Upper lobe of left lung (tissue), 6 donors: ENCODE measurements at places on chromosomes 11 and 22.

DNA sequence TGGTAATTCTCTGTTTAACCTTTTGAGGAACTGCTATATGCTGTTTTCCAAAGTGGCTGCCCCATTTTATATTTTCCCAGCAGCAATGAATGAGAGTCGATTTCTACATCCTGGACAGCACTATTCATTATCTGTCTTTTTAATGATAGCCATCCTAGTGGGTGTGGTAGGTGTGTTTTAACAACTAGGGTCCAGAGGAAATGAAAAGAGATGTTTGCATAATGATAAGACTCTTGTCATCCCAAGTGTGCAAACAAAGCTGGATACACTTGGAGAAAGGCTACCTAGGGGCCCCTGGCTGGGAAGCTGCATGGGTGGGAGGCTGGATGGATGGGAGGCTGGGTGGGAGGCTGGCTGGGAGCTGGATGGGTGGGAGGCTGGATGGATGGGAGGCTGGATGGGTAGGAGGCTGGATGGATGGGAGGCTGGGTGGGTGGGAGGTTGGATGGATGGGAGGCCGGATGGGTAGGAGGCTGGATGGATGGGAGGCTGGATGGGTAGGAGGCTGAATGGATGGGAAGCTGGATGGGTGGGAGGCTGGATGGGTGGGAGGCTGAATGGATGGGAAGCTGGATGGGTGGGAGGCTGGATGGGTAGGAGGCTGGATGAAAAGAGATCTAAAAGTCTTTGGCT lies 158.0 kb downstream of the DSCAML1 start:
- H3K27me3 ChIP-seq = no peaks in the 10 kb centered on the region
- H3K4me1 ChIP-seq = no peaks in the 10 kb centered on the region
- DNase-seq = no peak
- no peak overlapping the region for H3K4me3 ChIP-seq
- H3K27ac ChIP-seq = no peak overlapping the region

DNA sequence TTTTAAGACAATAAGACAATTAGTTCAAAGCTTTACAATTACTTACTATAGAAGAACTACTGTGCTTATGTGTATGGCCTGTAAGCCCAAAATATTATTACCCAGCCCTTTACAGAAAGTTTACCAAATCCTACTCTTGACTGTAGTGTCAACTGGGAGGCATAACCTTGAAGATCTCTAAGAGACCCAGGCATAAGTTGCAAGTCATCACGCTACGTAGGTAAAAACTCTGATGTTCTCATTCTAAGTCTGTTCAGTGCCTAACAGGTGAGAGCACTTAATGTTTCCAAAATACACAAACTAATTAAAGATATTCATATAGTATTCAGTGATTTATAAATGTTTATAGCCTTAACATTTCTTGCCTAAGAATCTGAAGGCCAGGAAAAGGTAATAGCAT lies 12.9 kb downstream of the SESN3 start:
- no peak overlapping the region for H3K4me3 ChIP-seq
- DNase-seq = no peak
- H3K4me1 ChIP-seq = no peaks in the 10 kb centered on the region
- no peaks in the 10 kb centered on the region for H3K27me3 ChIP-seq
- H3K27ac ChIP-seq = no peak overlapping the region
- no peaks in the 10 kb centered on the region for H3K36me3 ChIP-seq

DNA sequence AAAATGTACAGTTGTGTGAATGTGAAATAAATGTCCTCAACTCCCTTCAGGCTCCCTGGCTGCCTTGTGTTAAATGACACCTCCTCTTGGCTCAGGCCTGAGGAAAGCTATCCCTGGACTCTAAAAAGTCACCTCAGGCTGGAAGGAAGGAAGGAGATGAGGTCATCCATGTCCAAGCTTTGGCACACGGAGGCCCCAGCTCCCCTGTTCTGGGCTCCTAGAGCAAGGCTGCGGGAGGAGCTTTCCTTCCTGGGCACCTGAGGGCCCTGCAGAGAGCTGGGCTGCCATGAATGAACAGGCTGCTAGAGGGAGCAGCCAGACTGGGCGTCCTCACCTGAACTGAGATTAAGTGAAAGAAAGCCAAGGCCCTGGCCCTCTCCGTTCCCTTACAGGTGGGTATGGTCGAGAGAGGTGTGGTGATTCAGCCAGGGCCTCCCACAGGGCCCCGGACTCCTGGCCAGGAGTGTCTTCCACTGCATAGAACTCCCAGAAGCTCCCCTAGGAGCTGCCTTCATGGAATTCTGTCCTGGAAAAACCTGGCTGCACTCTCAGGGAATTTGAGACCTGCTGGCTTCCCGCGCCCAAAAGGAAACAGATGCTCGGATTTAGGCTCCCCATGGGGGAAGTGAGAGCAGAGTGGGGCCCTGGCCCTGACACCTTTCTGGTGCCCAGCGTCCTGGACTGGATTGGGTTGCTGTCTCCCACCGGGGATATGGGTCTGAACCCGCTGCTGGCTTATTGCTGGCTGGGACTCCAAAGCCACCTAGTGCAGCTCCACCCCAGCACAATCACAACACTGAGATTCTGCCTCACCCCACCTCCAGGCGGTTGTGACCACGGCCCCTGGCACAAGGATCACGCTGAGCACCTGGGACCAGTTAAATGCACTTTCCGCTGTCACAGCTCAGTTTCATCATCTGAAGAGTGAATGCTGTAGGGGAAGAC lies 22.2 kb downstream of the MYBPC3 start:
- H3K27me3 ChIP-seq = no peaks in the 10 kb centered on the region
- H3K4me1 ChIP-seq = no peaks in the 10 kb centered on the region
- H3K27ac ChIP-seq = peak overlapping the region; percentile 2
- no peak for DNase-seq
- H3K36me3 ChIP-seq = peaks cover 24% of the 10 kb centered on the region

GRCh38 chr11:16225623-16226022 lies 130.7 kb downstream of the SOX6 start:
- no peak for DNase-seq
- H3K36me3 ChIP-seq = no peaks in the 10 kb centered on the region
- no peaks in the 10 kb centered on the region for H3K4me1 ChIP-seq
- no peak overlapping the region for H3K27ac ChIP-seq
- no peak overlapping the region for H3K4me3 ChIP-seq

DNA sequence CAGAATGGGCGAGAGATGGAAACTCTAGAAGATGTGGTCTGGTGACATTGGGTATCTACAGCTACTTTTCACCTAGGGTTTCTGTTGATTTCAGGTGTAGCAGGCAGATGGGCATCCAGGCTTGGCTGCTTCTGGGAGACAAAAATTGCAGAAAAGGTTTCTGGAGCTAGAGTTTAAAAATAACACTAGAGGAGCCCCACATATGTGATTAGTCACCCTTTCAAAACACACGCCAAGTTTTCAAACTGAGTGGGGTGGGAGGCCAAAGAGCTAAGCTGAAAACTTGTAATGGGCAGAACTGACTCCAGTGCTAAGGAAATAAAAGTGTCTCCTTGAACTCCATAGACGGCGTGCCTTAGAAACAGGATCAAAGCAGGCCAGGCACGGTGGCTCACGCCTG lies 80.8 kb downstream of the GRK3 start:
- no peaks in the 10 kb centered on the region for H3K4me1 ChIP-seq
- no peak overlapping the region for H3K27ac ChIP-seq
- H3K36me3 ChIP-seq = no peaks in the 10 kb centered on the region
- no peak overlapping the region for H3K4me3 ChIP-seq
- H3K27me3 ChIP-seq = no peaks in the 10 kb centered on the region

GRCh38 chr22:22959147-22959827 lies 71.7 kb downstream of the IGLL5 start:
- no peaks in the 10 kb centered on the region for H3K4me1 ChIP-seq
- no peak overlapping the region for H3K4me3 ChIP-seq
- H3K36me3 ChIP-seq = no peaks in the 10 kb centered on the region
- H3K27me3 ChIP-seq = no peaks in the 10 kb centered on the region

DNA sequence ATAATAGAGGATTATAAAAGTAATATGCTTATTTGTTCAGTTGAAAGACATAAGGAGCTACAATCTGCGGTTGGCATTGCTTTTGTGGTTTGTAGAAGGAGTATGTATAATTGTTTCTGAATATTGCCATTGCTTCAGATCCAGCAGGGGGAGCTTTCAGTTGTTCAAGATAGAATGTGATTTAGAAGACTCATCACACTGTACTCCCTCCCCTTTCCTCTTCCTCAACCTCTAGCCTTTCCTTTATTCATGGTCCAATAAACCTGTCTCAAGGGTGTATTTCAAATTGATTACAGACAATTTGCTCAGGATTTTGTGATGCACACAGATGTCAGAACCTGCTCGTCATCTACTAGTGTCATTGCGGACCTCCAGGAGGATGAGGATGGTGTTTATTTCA lies 9.8 kb downstream of the PRMT3 start:
- H3K36me3 ChIP-seq = peaks cover 18% of the 10 kb centered on the region
- no peaks in the 10 kb centered on the region for H3K4me1 ChIP-seq
